Suprapubic skin (tissue), 4 donors: ENCODE measurements at places on chromosomes 16 and 17. TPM values are rescaled to one million over a fixed set of nuclear protein-coding genes. Genes with fewer than 3 reads are reported as not detected.

The EPOP gene
- 1.6 TPM for total RNA-seq

The TBC1D3 gene
- total RNA-seq = not detected

The WNT9B gene
- total RNA-seq = 5.4 TPM

The MAP2K6 gene
- 3.4 TPM for total RNA-seq

The KRT36 gene
- 0.79 TPM for total RNA-seq

The AANAT gene
- total RNA-seq = not detected

The JPH3 gene
- not detected for total RNA-seq

The SEPTIN1 gene
- total RNA-seq = 1.3 TPM

The CLEC18C gene
- total RNA-seq = not detected
